HTR-8/SVneo (cell line): ENCODE measurements at places on chromosomes 11 and 22.
A peak's percentile ranks its signal among the peaks of the same experiment; 100 is the strongest.

DNA sequence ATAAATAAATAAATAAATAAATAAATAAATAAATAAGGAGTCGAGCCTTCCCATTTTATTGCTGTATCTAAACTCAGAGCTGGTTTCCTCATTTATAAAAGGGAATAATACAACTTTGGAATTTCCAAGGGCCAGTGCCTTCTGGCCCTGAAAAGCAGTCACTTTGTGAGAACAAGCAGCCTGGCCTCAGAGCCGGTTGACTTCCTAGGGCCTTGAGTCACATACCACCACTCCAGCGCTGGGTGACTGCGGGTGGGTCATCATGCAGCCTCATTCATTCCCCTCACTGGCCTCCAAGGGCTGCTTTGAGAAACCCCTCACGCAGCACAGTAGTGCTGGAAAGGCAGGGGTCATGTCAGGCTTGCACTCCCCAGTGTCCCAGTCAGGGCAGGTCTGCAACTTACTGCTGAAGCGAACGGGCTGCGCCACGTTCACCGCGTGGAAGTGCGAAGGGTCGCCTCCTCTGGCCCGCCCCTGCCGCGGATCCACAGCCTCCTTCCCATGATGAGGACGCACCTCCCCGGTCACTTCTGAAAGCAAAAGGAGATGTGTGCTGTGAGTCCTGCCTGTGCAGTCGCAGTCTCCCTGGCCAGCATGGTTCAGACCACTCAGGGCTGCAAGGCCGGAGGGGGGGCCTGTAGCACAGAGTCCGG lies 54.4 kb downstream of the DGCR2 start:
- DNase-seq: no peak

- DNase-seq: no peak
Measured at GRCh38 chr22:37981282-37982011, 2.9 kb downstream of the SOX10 start.

- peak; percentile 57 for DNase-seq
Measured at GRCh38 chr11:125091247-125091876, 20.1 kb downstream of the TMEM218 start.

GRCh38 chr22:49263101-49263500 lies 564.6 kb downstream of the BRD1 start:
- DNase-seq: no peak

- DNase-seq: no peak
Measured at GRCh38 chr22:29316141-29316828, 788 bp upstream of the RASL10A start.
